Fibroblast of skin of right biceps (primary cell): ENCODE measurements at places on chromosomes 1 and 21.
A peak's percentile ranks its signal among the peaks of the same experiment; 100 is the strongest.

DNA sequence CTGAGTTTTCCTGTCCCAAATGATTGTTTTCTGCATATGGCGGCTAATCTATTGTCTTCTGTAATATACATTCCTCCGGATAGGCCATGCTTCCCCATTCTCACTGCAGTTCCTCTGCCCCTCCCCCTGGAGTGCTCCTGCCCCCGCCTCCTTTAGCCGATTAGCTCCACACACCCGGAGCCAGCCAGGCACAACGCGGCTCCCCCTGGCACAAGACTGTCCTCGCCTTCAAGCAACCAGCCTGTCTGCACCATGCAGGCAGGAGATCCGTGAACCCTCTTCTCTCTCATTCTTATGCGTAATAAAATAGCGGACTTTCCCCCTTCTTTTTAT, 18.0 kb downstream of the SERTAD4 start:
- no peak for DNase-seq

- DNase-seq, result no peak
Measured at GRCh38 chr1:32334274-32334861, 1.7 kb downstream of the MARCKSL1 start.

- DNase-seq, result no peak
Measured at GRCh38 chr1:119141660-119142059, 1.2 kb upstream of the WARS2 start.

- DNase-seq, result no peak
Measured at GRCh38 chr1:110570307-110570706, 35.9 kb downstream of the KCNA2 start.

- DNase-seq, result peak; percentile 55
Measured at GRCh38 chr1:56617141-56617540, 28.0 kb upstream of the PRKAA2 start.

DNA sequence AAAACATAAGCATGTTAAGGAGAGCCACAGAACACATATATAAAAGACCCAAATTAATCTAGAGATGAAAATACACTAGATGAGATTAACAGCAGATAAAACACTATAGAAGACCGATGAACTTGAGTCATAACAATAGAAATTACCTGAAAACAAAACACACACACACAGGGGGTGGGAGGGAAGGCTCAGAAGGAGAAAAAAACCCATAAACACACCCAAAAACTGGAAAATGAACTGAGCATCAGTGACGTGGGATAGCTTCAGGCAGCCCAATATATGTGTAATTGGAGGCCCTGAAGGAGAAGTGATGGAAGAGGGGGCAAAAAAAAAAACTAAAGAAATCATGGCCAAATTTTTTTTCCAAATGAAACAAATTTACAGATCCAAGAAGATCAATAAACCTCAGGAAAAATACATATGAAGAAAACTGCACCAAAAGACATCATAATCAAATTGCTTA, 11.4 kb downstream of the ALDH9A1 start:
- DNase-seq, result no peak

GRCh38 chr21:34094949-34095348, 21.6 kb downstream of the MRPS6 start:
- DNase-seq, result no peak
